ENCODE measurements at places on chromosomes 4 and X.
A peak's percentile ranks its signal among the peaks of the same experiment; 100 is the strongest.

GRCh38 chrX:77743720-77744119 lies 42.3 kb downstream of the ATRX start:
- DNase-seq = no peak

DNA sequence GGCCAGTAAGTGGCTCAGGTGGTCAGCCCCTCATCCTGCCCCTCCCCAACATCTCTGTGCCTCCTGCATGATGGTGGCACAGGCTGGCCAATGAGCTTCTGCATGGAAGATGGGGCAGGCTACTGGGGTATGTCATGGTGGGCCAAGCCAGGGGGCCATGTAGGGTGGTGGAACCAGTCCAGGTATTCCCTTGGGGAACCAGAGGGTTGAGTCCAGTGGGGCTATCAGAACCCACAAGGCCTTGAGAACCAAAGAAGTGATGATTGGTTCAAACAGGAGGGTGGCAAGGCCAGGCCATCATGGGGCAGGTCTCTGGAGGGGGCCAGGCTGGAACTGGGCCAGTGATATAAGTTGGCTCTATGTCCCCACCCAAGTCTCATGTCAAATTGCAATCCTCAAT lies 18.8 kb upstream of the PPP2R2C start:
- no peak for DNase-seq

DNA sequence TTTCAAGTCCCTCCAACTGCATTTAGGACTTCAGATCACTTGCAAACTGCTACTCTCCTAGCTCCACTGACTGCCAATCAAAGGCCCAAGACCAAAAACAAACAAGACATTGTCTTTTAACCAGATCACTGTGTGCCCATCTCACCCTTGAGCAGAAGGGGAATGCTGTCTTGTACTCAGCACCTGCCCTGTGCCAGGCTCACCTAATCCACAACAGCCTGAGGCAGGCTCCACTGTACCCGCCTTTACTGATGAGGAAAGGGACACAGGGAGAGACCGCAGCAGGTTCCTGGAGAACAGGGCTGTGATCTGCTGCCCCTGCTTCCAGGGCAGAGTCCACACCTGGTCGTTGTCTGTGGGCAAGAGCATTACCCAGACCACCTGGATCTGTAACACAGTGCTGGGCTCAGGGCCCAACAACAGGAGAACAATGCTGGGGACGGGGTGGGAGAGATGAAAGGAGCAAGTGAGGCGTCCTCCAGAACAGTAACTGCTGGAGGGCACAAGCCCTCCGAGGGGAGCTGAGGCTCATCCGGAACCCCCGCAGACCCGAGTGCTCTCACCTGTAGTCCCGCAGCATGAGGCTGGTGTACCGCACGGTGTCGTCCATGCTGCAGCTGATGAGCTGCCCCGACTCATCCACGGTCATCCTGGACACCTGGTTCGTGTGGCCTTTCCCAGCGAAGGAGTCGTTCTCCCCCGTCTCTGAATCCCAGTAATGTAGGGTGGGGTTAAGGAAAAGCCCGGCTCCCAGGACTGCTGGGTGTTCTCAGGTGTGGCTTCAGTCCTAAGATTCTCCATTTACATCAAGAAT lies 33.9 kb downstream of the WDR1 start:
- no peak for DNase-seq

GRCh38 chr4:40240040-40240653 lies 43.3 kb downstream of the RHOH start:
- DNase-seq = no peak

DNA sequence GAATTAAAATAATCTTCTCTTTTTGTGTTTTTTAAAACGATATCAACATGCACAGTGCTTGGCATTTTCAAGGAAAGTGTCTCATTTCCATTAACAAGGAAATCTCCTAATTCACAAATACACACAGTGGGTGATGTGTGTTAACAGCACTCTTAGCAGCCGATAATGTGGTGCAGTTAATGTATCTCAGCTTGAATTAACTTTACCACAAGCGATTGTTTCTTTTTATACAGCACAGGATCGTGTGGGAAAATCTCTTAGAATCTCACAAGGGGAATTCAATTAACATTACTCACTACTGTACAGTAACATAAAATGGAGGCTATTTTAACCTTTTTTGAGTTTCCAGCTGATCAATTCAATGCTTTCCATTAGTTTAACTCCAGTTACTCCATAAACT lies 1841.9 kb downstream of the STIM2 start:
- DNase-seq = no peak

- peak; percentile 21 for DNase-seq
These were observed 32.4 kb downstream of the SMPX start for GRCh38 chrX:21725496-21725895.

DNA sequence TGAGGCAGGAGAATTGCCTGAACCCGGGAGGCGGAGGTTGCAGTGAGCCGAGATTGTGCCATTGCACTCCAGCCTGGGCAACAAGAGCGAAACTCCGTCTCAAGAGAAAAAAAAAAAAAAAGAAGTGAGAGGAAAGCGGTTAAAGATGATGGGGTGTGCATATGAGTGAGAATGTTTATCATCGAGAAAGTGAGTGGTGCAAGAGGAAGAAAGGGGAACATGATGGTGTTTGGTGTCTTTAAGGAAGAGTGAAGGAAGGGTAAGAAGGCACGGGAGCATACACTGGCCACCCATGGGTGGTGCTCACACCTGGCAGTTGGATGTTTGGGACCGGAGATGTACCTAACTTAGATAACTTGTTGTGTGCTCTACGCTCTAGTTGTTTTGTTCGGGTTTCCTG lies 62.2 kb downstream of the STOX2 start:
- no peak for DNase-seq

DNA sequence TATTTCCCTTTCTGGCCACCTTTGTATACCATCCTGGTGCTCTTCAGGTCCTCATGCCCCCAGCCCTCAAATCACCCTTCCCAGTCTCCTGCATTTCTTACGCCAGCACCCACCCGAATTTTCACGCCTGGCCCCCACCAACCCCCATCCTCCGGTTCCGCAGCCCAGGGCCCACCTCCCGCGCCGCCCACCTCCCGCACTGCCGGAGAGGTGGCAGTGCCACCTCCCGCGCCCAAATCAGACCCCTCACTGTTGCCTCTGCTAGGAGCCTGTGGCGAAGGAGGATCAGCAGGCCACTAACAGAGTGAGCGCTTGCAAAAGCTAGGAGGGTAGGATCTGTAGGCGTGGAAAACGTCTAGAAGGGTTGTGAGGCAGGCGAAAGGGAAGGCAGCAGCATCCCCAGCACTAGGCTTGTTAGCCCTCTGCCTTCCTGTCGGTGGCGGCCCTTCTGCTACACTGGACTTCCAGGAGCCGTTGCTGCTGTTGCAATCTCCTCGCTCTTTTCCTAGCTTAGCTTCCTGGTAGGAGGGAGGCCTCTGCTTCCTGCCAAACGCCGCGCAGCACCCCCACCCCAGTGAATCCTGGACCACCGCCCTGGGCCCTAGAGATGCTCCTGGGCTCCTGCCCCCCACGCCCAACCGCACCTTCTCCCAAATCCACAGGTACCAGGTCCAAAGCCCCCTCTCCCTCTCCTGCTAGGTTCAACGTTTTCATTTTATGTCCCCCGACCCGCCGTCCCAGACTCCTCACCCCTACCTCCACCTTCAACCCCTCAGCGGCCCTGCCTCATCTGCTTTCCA lies 51.0 kb downstream of the SPIN2B start:
- DNase-seq = no peak

Measured in NCI-H1930 (cell line).